ENCODE measurements at places on chromosomes 7 and 10.

DNA sequence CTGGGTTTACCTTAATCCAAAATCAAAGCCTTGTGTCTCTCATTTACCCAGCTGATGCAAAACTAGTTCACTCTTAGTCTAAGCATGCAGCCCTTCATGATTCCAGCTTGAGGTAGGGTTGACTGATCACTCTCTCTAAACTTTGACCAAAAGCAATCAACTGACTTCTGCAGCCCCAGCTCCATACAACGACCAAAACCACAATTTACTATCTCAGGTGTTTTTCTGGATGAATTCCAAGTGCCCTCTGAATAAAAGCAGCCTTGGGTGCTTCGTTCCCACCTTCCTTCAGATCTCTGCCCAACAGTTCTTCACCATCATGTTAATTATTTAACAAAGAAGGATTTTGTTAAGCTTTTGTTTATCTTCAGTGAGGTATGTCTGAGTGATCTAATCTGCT is 62.6 kb downstream of the CCDC6 start:
- DNase-seq, result no peak

GRCh38 chr7:54678763-54679489 is 80.1 kb downstream of the SEC61G start:
- no peak for DNase-seq

GRCh38 chr7:107063245-107064120 is 19.0 kb downstream of the PRKAR2B start:
- no peak for DNase-seq

DNA sequence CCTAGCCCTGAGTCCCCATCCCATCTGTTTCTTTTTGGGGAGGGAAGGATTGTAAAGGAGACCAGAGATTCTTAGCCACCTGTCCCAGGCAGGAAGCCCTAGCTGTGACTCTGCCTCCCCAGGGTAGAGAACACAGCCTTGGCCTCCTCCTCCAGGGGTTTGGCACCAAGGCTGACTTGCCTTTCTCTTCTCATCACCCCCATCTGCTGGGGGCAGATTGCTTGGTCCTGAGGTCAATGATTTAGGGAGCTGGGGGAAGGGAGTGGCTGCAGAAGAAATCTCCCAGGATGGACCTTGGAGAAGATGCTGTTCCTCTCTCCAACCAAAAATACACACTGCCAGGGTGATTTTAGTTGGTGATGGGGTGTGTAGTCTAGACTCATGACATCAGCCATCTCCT is 2.6 kb upstream of the MNX1 start:
- DNase-seq, result no peak

DNA sequence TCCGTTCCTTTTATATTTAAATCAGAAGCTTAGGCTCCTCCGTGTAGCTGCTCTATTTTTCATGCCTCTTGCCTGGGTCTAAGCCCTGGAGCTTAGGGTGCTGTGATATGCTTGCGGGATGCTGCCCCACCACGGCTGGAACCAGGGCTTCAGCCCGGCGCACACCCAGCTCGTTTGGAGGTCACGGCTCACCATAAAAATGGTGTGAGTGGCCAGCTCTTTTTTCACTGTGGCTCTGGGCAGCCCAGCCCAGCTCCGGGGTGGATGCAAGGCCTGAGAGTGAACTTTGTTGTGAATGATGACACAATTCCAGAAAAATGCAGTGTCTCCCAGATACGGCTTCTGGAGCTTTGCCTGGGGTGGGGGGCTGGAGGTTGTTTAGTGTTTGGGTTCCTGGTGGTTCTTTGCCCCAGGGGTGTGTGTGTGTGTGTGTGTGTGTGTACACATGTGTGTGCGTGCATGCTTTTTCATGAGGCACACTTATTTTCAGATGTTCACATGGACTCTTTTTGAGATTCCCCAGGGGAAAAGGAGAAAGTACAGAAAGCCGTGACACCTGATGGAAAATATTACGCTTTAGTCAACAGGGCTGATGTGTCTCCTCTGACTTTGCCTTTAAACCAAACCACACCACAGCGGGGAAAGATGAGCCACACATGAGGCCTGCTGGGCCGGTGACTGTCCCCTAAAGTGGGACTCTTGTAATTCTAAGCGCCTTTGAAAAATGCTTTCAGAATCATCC is 46.2 kb downstream of the GRK5 start:
- no peak for DNase-seq

DNA sequence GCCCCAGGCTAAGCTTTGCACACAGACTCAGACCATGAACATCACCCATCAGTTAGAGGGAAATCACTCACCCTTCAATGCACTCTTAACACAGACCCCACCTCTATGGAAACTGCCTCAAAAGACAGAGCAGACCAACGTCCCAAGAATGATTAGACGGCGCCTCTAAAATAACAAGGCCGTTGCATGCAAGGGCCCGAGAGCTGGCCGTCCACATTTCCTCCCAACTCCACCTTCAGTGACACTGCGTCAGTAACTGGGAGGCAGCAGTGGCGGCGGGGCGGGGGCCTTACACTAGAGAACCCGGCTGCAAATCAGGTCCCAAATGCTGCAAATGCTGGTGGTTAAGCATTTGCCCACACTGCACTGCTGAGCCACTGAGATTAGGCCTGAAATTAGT is 115.0 kb downstream of the PTPRN2 start:
- DNase-seq, result no peak

GRCh38 chr7:36372156-36372555 is 17.5 kb upstream of the ANLN start:
- DNase-seq, result no peak

- no peak for DNase-seq
These were observed 29.9 kb downstream of the CDK6 start for GRCh38 chr7:92806496-92806895.

GRCh38 chr10:101272229-101272868 is 43.1 kb upstream of the LBX1 start:
- peak; percentile 34 for DNase-seq

DNA sequence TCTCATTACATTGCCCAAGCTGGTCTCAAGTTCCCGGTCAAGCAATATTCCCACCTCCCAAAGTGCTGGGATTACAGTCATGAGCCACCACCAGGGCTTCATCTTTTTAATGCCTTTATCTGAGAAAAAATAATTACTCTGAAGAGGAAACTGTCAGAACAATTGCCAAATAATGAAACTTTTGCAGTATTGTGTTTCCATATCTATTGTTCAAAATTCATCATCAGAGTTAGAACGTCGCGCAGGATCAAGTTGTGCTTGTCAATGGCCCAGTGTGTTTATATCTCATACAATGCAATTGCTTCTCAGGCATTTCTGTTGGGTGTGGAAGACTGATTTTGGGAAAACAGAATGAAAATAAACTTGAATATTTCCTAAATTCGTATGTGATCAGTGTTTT is 143.1 kb downstream of the ARID5B start:
- no peak for DNase-seq
